Activated T-cell treated with anti-CD3 and anti-CD28 coated beads, Interleukin-2, amount 50 U/mL, for 72 hours (primary cell): ENCODE measurements at places on chromosomes 2 and 18. TPM values are rescaled to one million over a fixed set of nuclear protein-coding genes. Genes with fewer than 3 reads are reported as not detected.

DNA sequence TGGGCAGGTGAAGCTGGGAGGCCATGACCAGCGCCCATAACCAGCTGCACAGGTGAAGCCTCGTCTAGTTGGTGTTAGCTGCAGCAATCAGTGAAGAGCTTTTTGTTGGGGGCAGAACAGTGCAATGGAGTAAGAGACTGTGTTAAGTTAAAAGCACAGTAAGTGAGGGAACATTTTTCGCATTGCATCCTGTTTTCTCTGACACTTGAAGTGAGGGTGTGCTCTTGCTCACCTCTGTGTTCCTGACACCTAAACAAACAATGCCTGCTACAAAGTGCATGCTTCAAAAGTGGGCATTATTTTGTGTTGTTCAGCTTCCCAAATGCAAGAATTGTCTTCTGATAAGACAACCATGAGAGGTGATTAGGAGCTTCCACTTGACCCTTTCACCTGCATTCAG is 324.0 kb upstream of the ACVR2A start:
- DNase-seq, result no peak
- no peak overlapping the region for H3K4me3 ChIP-seq
- H3K27me3 ChIP-seq, result no peaks in the 10 kb centered on the region
- H3K4me1 ChIP-seq, result no peaks in the 10 kb centered on the region

GRCh38 chr2:99356853-99357252 is 19.7 kb downstream of the EIF5B start:
- H3K27ac ChIP-seq, result no peak overlapping the region
- no peaks in the 10 kb centered on the region for H3K27me3 ChIP-seq
- peaks cover 5% of the 10 kb centered on the region for H3K36me3 ChIP-seq
- H3K4me1 ChIP-seq, result peaks cover 46% of the 10 kb centered on the region
- no peak overlapping the region for H3K4me3 ChIP-seq

NEUROD1 gene
- total RNA-seq, result not detected

- H3K27ac ChIP-seq, result no peak overlapping the region
- no peaks in the 10 kb centered on the region for H3K4me1 ChIP-seq
- DNase-seq, result no peak
- peaks cover 4% of the 10 kb centered on the region for H3K36me3 ChIP-seq
These were observed 70.5 kb downstream of the FAM168B start for GRCh38 chr2:131022731-131023130.

DNA sequence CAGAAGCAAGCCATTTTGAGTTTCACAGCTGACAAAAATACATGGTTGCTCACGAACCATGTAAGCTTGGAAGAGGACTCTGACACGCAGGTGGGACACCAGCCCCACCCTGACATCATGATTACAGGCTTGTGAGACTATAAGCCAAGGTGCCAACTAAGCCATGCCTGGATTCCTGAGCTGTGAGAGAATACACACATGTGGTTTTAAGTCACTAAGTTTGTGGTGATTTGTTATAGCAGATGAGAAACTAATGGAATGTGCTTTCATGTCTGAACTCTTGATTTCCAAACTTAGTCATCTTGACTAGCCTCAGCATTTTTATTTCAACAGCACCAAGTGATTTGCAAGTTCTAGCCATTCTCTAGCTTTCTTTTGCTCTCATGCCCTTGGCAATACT is 676.1 kb upstream of the CELF4 start:
- H3K4me1 ChIP-seq, result no peaks in the 10 kb centered on the region
- H3K4me3 ChIP-seq, result no peak overlapping the region
- H3K27ac ChIP-seq, result no peak overlapping the region
- no peak for DNase-seq

DNA sequence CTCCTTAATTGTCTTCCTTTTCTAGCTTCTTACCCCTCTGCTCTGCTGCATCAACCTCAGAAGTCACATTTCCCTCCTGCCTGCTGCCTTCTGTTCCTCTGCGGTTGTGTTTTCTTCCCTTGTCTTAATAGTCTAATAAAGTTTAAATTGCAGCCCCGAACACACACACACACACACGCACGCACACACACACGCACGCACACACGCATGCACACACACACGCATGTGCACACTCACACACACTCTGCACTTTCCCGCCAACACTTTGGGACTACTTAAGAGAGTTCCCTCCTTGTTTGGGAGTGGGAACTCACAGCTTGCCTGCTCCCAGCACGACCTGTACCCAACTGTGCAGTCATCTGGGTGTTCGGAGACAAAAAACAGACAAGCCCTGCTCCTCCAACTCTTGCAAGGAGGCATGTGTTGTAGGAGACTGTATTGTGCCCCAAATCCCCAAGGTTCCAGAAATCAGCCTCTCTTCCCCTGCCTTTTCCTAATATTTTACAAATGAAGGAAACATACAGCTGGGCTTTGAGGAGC is 99.1 kb downstream of the SETBP1 start:
- no peak overlapping the region for H3K4me3 ChIP-seq
- no peaks in the 10 kb centered on the region for H3K4me1 ChIP-seq
- no peaks in the 10 kb centered on the region for H3K36me3 ChIP-seq
- peaks cover 22% of the 10 kb centered on the region for H3K27me3 ChIP-seq

- H3K27me3 ChIP-seq, result no peaks in the 10 kb centered on the region
- H3K27ac ChIP-seq, result no peak overlapping the region
- H3K4me3 ChIP-seq, result no peak overlapping the region
- no peak for DNase-seq
These were observed 91.4 kb upstream of the CABLES1 start for GRCh38 chr18:23043803-23044376.

CSRNP3 gene
- not detected for total RNA-seq

CHRNG gene
- total RNA-seq, result not detected

RPL31 gene
- total RNA-seq, result 1,385 TPM

- no peaks in the 10 kb centered on the region for H3K36me3 ChIP-seq
These were observed 138.9 kb upstream of the APCDD1 start for GRCh38 chr18:10315522-10315921.

FBXO41 gene
- total RNA-seq, result 22.9 TPM

GRCh38 chr2:60549238-60549927 is 4.1 kb downstream of the BCL11A start:
- H3K27ac ChIP-seq, result no peak overlapping the region
- H3K4me1 ChIP-seq, result peaks cover 24% of the 10 kb centered on the region
- H3K4me3 ChIP-seq, result peak overlapping the region; percentile 89
- no peak for DNase-seq
- H3K27me3 ChIP-seq, result peaks cover 75% of the 10 kb centered on the region

DNA sequence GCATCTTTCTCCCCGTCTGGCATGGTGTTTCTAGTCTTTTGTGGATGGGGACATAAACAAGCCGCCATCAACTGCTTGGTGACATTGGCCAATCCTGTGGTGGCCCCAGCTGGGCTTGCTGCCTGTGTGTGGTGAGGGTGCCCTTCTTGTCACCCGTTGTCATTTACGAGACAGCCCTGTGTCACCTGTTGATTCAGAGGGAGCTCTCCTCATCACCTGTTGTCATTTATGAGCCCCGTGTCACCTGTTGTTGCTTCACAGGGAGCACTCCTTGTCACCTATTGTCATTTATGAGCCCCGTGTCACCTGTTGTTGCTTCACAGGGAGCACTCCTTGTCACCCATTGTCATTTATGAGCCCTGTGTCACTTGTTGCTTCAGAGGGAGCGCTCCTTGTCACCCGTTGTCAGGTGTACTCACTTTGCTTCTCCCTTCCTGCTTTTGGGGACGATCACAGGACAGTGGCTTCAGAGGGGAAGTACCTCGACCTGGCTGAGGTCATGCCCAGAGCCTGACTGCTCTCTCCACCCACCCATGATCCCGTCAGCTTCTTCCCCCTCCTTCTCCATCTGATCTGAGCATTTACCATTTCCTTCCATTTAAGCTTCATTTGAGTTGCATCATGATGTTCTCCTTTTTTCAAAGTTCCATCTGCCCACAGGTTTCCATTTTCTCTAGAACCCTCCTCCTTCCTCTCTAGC is 29.1 kb downstream of the HPCAL1 start:
- H3K4me1 ChIP-seq, result peaks cover 63% of the 10 kb centered on the region

DNA sequence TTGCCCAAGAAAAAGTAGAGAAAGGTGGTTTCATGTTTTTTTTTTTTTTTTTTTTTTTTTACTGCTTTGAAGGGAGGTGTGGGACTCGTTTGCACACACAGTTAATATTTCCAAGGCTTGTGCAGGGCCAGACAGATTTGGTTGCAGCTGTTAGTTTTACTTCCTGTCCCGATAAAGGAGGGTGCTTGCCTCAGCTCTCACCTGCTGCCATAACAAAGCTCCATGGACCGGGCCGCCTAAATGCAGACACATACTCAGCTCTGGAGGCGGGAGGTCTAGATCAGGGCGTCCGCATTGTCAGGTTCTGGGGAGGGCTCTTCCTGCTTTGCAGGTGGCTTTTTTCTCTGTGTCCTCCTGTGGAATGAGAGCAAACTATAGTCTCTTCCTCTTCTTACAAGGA is 69.9 kb downstream of the ODC1 start:
- no peaks in the 10 kb centered on the region for H3K36me3 ChIP-seq
- no peaks in the 10 kb centered on the region for H3K27me3 ChIP-seq
- H3K4me3 ChIP-seq, result peak overlapping the region; percentile 11
- H3K27ac ChIP-seq, result peak overlapping the region; percentile 31

CLHC1 gene
- total RNA-seq, result 12.3 TPM

ELOA2 gene
- not detected for total RNA-seq

ARHGAP28 gene
- total RNA-seq, result not detected

DNA sequence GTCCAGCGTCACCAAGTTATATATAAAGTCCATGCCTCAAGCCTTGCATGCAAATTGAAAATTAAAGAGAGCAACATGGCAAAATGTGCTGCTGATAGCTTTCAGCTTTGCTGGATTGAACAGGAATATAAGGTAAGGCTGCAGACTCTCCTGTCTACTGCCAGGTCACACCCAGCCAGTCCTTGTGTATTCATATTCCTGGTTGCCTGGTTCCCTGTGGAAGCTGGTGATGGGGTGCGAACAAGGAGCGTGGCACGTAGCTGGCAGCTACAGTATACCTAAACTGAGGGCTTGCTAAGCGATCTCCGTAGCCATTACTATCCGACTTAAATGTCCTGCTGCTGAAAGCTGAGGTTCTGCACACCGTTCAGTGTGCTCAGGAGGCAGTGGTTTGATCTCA is 50.1 kb upstream of the NOSTRIN start:
- H3K27me3 ChIP-seq, result no peaks in the 10 kb centered on the region
- peaks cover 1% of the 10 kb centered on the region for H3K36me3 ChIP-seq
- H3K27ac ChIP-seq, result no peak overlapping the region
- no peak for DNase-seq
- H3K4me1 ChIP-seq, result peaks cover 71% of the 10 kb centered on the region

GCG gene
- total RNA-seq, result not detected

GRCh38 chr2:159604159-159604558 is 12.2 kb downstream of the BAZ2B start:
- no peaks in the 10 kb centered on the region for H3K27me3 ChIP-seq
- H3K4me1 ChIP-seq, result peaks cover 7% of the 10 kb centered on the region
- no peak overlapping the region for H3K4me3 ChIP-seq
- H3K27ac ChIP-seq, result no peak overlapping the region

- no peak for DNase-seq
- no peak overlapping the region for H3K27ac ChIP-seq
- no peaks in the 10 kb centered on the region for H3K27me3 ChIP-seq
- no peaks in the 10 kb centered on the region for H3K36me3 ChIP-seq
- H3K4me1 ChIP-seq, result no peaks in the 10 kb centered on the region
These were observed 1941.2 kb upstream of the CELF4 start for GRCh38 chr18:39506581-39507330.

- no peak overlapping the region for H3K4me3 ChIP-seq
- H3K27ac ChIP-seq, result no peak overlapping the region
- DNase-seq, result no peak
- H3K27me3 ChIP-seq, result peaks cover 34% of the 10 kb centered on the region
These were observed 42.3 kb downstream of the SULT1C2 start for GRCh38 chr2:108330979-108331378.

HADHA gene
- total RNA-seq, result 108 TPM

- no peaks in the 10 kb centered on the region for H3K36me3 ChIP-seq
- H3K4me1 ChIP-seq, result no peaks in the 10 kb centered on the region
- H3K27me3 ChIP-seq, result peaks cover 15% of the 10 kb centered on the region
- H3K27ac ChIP-seq, result no peak overlapping the region
These were observed 11.1 kb upstream of the MAPRE3 start for GRCh38 chr2:26959331-26959730.

DNA sequence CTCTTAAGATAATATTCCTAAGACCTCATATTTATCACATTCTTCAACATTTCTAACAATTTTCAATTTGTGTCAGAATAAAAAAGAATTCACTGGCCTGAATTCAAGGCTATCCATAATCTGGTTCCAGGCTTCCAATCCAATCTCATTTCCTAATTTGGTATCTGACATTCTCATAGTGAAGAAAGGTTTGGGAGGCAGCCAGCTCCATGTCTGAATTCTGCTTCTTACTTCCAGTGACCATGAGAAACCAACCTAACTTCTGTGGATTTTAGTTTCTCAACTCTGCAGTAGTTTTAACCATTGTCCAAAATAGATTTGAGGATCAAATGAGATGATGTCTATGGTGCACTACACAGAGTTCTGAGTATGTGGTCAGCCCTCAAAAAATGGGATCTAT is 439.1 kb upstream of the GCFC2 start:
- no peaks in the 10 kb centered on the region for H3K27me3 ChIP-seq
- no peak overlapping the region for H3K4me3 ChIP-seq

DNA sequence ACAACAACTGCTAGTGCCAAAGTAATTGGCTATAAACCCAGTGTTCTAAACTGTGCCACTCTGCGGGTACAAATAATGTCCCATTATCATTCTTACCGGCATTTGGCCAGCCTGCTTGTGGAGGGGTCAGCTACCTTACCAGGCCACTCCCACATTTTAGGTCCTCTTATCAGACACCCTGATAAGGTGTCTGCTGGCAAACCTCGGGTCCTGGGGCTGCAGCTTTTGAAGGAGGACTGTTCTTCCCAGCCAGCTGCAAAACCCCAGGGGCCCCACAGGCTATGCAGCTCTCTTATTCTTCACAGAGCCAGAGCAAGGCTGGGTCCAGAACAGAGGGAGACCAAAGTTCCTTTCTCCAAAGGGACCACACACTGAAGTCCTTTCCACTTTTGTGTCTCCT is 258.0 kb upstream of the REV1 start:
- no peaks in the 10 kb centered on the region for H3K4me1 ChIP-seq
- no peaks in the 10 kb centered on the region for H3K36me3 ChIP-seq
- DNase-seq, result no peak
- no peak overlapping the region for H3K27ac ChIP-seq
- no peaks in the 10 kb centered on the region for H3K27me3 ChIP-seq

DNA sequence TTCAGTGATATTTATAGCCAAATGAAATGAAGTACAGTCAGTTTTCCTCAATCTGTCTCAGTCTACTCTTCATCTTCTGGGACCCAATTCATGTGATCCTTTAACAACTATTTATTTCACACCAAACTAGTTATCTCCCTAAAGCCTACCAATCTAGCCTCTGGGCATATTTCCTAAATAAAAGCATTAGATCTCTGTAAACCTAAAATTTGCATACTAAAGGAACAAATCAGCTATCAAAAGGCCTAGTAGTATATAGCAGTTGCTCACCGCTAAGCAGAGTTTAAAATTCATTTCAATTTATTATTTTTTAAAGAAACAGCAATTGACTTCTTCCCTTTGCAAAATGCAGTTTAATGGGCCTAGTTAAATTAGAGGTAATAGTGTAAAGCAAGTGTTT is 280.2 kb downstream of the ZEB2 start:
- H3K36me3 ChIP-seq, result peaks cover 6% of the 10 kb centered on the region
- no peaks in the 10 kb centered on the region for H3K27me3 ChIP-seq
- H3K4me1 ChIP-seq, result peaks cover 63% of the 10 kb centered on the region
- DNase-seq, result no peak

RESP18 gene
- total RNA-seq, result not detected
